ENCODE measurements at places on chromosomes 2 and 18. TPM values are rescaled to one million over a fixed set of nuclear protein-coding genes. Genes with fewer than 3 reads are reported as not detected.

GRCh38 chr2:129752686-129753085 lies 226.8 kb upstream of the RAB6C start:
- no peak overlapping the region for H3K4me3 ChIP-seq
- no peaks in the 10 kb centered on the region for H3K4me1 ChIP-seq
- no peak overlapping the region for H3K27ac ChIP-seq

- no peak overlapping the region for H3K4me3 ChIP-seq
- no peaks in the 10 kb centered on the region for H3K36me3 ChIP-seq
- no peak for DNase-seq
- H3K4me1 ChIP-seq = peaks cover 27% of the 10 kb centered on the region
These were observed 73.2 kb downstream of the MBP start for GRCh38 chr18:77059294-77059916.

- H3K27ac ChIP-seq = no peak overlapping the region
These were observed 164.4 kb downstream of the UPP2 start for GRCh38 chr2:158266111-158266510.

DNA sequence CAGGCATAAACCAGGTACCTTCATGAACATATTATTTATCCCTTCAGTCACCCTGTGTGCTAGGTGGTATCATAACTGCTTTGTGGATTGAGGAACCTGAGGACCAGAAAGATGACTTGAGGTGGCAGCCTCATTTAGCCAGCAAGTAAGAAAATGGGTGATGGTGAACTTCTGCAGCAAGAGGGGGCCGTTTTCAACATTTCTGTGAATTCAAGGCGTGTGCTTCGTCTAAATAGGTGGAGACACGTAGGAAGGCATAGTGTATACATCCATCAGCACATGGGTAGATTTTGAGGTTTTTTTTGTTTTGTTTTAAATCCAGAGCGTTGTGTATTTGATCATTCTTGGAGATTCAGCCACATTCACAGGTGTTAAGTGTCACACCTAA lies 118.7 kb downstream of the SPTBN1 start:
- H3K27ac ChIP-seq = peak overlapping the region; percentile 66
- no peaks in the 10 kb centered on the region for H3K36me3 ChIP-seq
- no peaks in the 10 kb centered on the region for H3K27me3 ChIP-seq
- H3K4me1 ChIP-seq = peaks cover 77% of the 10 kb centered on the region
- H3K4me3 ChIP-seq = no peak overlapping the region

GRCh38 chr2:101690547-101691152 lies 6.9 kb upstream of the MAP4K4 start:
- no peak overlapping the region for H3K4me3 ChIP-seq
- H3K27ac ChIP-seq = no peak overlapping the region
- H3K4me1 ChIP-seq = no peaks in the 10 kb centered on the region
- no peaks in the 10 kb centered on the region for H3K36me3 ChIP-seq
- no peak for DNase-seq
- H3K27me3 ChIP-seq = no peaks in the 10 kb centered on the region

Gene LIMS3
- 9.7 TPM for total RNA-seq

GRCh38 chr2:42267530-42267929 lies 93.5 kb downstream of the COX7A2L start:
- no peak for DNase-seq
- H3K27me3 ChIP-seq = no peaks in the 10 kb centered on the region
- peaks cover 11% of the 10 kb centered on the region for H3K4me1 ChIP-seq
- H3K36me3 ChIP-seq = no peaks in the 10 kb centered on the region
- no peak overlapping the region for H3K4me3 ChIP-seq
